ENCODE measurements at places on chromosomes 11 and 22. TPM values are rescaled to one million over a fixed set of nuclear protein-coding genes. Genes with fewer than 3 reads are reported as not detected.
A peak's percentile ranks its signal among the peaks of the same experiment; 100 is the strongest.

DNA sequence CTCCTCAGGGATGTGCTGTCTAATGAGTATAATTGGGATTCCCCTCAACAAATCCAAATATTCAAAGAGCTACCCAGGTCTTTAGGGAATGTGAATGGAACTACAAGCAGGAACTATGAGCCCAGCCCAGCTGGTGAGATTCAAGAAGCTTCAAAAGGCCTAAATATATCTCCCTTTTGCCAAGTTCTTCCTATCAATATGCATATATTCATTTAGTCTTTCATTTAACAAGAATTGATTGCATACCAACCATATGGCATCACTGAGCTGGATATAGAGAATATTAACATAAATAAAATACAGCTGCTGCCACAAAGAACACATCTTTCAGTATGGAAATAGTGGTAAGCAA, 58.9 kb upstream of the PRSS23 start:
- no peak for ATAC-seq

GRCh38 chr11:89420981-89421380, 70.2 kb downstream of the NOX4 start:
- no peak for ATAC-seq

GRCh38 chr11:66883016-66883965, 26.4 kb downstream of the LRFN4 start:
- peak; percentile 59 for ATAC-seq

GRCh38 chr11:57323167-57323854, 1.4 kb downstream of the TNKS1BP1 start:
- ATAC-seq = no peak

GRCh38 chr11:44578279-44578678, 12.8 kb downstream of the CD82 start:
- no peak for ATAC-seq

- no peak for ATAC-seq
Observed at GRCh38 chr22:28817919-28818859, 17.8 kb upstream of the XBP1 start.

DNA sequence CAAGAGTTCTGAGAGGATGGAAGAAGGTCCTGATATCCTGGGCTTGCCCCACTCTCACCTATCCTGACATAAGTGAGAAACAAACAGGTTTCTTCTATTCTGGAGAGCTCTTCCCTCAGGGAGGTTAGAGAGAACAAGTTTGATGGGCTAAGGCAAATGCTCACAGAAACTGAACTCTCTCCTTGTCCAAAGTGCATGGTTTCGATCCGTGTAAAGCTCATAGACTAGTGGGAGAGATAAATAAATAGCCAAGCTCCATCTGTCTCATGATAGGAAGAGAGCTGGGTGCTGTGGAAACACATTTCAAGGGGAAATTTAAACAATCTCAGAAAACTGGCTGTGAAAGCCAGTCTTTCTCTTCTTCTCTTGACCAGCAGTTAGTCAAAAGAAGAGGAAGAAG, 459.5 kb upstream of the LARGE1 start:
- ATAC-seq = no peak

- ATAC-seq = no peak
Observed at GRCh38 chr11:78742430-78742829, 167.8 kb upstream of the NARS2 start.

DNA sequence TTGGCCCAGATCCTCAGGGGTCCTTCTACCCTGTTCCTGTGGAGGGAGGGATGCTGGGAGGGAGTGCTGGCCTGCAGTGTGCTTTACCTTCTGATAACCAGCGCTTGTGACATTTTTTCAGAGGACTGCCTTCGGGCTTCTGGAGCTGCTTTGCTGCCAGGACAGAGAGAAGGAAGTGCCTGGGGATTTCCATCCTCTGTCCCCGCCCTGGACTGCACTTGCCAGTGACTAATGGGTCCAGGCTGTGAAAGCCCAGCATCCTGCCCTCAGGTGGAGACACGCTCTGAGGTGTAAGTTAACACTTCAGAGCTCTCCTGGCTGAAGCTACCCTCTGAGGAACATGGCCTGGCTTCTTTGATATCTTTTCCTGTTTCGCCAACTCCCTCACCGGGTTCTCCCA, 158.7 kb upstream of the SYT13 start:
- no peak for ATAC-seq

DNA sequence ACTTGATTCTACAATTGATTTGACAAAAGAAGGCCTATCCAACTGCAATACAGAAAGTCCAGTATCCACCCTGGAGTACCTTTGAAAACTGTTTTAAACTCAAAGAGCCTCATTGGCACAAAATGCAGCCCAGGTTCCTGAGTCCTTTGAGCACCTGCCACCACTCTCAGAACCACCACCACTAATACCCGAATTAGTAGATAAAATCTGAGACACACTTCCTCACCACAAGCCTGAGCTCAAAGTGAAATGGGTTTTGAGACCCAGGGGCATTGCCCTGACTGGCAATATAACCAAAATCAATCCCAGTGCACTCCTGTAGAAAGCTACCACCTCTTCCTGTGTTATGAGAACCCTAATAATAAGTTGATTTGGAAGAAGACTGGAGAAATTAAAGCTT, 215.7 kb downstream of the CSNK2A3 start:
- no peak for ATAC-seq

- ATAC-seq = peak; percentile 59
Observed at GRCh38 chr22:37501610-37502341, 15.6 kb upstream of the MFNG start.

- ATAC-seq = no peak
Observed at GRCh38 chr11:76263166-76263565, 56.9 kb upstream of the WNT11 start.

DNA sequence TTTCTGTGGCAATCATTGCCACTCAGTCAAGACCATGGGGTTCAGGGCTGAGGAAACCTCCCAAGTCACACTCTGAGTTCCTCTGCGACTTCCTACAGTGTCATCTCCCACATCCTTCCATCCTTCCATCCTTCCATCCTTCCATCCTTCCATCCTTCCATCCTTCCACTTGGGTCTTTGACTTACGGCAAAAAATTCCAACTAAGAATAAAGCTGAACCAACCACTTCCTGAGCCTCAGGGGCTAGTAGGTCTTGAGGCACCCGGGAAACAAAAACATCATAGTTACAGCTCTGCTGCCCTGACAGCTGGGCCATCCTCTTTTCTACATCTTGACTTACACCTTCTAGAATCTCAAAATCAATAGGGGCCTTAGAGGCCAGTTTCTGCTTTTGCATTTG, 32.1 kb downstream of the EHF start:
- no peak for ATAC-seq

- ATAC-seq = no peak
Observed at GRCh38 chr22:48416396-48417224, 1411.1 kb downstream of the BRD1 start.

GRCh38 chr11:2310786-2311352, 9.1 kb downstream of the TSPAN32 start:
- no peak for ATAC-seq

DNA sequence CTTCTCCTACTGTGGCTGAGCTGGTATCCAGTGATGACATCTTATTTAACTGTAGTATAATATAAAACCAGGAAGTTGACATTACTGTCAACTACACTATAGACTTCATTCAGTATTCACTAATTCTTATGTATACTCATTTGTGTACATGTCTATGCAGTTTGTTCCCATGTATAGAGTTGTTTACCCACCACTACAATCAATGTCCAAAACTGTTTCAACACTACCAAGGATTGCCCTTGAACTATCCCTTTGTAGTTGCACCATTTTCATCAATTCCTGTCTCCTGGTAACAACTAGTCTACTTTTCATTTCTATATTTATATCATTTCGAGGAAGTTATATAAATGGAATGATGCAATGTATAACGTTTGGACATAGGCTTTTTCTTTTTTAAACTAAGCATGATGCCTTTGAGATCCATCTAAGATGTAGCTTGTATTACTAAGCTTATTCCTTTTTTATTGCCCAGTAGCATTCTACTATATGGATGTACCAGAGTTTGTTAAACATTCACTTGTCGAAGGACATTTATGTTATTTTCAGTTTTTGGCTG, 39.2 kb downstream of the TMEM135 start:
- no peak for ATAC-seq

- ATAC-seq = no peak
Observed at GRCh38 chr11:7573558-7574296, 59.9 kb downstream of the PPFIBP2 start.

DNA sequence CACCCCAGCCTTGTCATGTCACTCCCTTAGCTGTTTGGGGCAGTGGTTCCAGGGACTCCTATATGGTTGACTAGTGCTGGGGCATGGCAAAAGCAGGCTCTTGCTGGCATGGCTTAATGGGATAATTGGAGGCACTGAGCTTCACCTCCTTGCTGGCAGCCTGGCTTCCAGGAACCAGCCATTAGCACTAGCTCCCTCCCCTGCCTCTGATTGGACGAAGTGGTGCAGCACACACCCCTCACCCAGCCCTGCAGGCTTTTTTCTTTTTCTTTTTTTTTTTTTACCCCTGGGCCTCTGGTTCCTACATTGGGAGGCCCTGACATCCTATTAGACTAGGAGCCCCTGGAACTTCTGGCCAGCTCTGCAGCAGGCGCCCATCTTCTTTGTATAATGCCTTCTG, 18.6 kb downstream of the PHLDB1 start:
- ATAC-seq = no peak

POLR2F gene
- 41.4 TPM for total RNA-seq

KCNJ1 gene
- not detected for total RNA-seq

ANO1 gene
- total RNA-seq = 57.6 TPM

PIWIL4 gene
- 8.2 TPM for total RNA-seq

MOGAT2 gene
- total RNA-seq = not detected

ACR gene
- total RNA-seq = not detected

MMP10 gene
- total RNA-seq = not detected

PARVG gene
- total RNA-seq = 7.0 TPM

OR5A1 gene
- total RNA-seq = not detected

AMPD3 gene
- 7.3 TPM for total RNA-seq

NDUFC2 gene
- 90.3 TPM for total RNA-seq

CBLIF gene
- not detected for total RNA-seq

SLC29A2 gene
- 0.27 TPM for total RNA-seq

HYLS1 gene
- 5.4 TPM for total RNA-seq

LRRN4CL gene
- 36.7 TPM for total RNA-seq

CHRNA10 gene
- total RNA-seq = not detected

Measured in gastroesophageal sphincter (tissue), 4 donors.